Daoy (cell line): ENCODE measurements at places on chromosomes 11 and 22.

GRCh38 chr11:81032906-81033305, 1592.1 kb upstream of the TENM4 start:
- DNase-seq = no peak

- DNase-seq = peak; percentile 41
Measured at GRCh38 chr11:74025467-74026166, 16.7 kb upstream of the UCP3 start.

DNA sequence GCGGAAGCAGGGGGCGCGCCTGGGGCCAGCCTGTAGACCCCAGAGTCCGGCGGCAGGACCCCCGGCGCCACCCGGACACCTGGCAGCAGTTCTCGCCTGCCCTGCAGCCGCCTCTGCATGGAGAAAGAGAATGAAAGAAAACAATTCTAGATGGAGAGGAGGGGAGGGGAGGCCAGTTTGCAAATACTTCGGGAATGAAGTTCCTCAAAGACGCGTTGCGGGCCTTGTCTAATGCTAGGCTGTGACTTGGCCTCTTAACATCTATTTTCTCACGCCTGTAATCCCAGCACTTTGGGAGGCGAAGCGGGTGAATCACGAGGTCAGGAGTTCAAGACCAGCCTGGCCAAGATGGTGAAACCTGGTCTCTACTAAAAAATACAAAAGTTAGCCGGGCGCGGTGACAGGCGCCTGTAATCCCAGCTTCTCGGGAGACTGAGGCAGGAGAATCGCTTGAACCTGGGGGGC, 2.1 kb upstream of the BARX2 start:
- peak; percentile 35 for DNase-seq

GRCh38 chr11:10979529-10979928, 121.7 kb upstream of the ZBED5 start:
- DNase-seq = no peak

GRCh38 chr11:77126861-77127234, 1.2 kb upstream of the MYO7A start:
- DNase-seq = no peak
